ENCODE measurements at places on chromosomes 12 and 14.

DNA sequence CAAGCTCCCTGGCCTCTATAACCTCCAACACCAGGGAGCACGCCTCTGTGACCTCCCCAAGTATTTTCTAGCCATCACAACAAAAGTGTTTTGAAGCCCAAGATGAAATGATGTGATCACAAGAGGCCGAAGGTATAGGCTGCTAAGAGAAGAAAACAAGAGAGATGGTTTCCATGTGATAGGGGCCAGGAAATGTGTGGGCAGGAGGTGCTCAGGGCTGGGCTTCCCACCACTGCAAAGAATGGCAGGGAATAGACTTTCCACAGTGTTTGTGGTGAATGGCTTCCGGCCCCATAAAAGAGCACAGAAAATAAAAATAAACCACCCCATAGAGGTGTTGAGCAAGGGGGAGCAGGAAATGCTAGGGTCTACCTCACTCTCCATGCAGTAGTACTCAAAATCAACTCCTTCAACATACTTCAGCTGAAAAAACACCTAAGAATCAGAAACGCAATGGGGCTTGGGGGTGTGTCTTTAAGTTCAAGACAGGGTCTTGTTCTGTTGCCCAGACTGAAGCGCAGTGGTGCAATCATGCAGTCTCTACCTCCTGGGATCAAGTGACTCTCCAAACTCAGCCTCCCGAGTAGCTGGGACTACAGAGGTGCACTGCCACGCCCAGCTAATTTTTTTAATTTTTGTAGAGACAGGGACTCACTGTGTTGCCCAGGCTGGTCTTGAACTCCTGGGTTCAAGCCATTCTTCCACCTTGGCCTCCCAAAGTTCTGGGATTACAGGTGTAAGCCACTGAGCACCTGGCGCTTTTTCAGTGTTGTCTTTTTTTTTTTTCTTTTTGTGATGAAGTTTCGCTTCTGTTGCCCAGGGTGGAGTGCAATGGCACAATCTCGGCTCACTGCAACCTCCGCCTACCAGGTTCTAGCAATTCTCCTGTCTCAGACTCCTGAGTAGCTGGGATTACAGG lies 27.1 kb downstream of the DAD1 start:
- peak; percentile 66 for DNase-seq

- no peak for DNase-seq
Observed at GRCh38 chr14:42110167-42110566, 503.5 kb downstream of the LRFN5 start.

DNA sequence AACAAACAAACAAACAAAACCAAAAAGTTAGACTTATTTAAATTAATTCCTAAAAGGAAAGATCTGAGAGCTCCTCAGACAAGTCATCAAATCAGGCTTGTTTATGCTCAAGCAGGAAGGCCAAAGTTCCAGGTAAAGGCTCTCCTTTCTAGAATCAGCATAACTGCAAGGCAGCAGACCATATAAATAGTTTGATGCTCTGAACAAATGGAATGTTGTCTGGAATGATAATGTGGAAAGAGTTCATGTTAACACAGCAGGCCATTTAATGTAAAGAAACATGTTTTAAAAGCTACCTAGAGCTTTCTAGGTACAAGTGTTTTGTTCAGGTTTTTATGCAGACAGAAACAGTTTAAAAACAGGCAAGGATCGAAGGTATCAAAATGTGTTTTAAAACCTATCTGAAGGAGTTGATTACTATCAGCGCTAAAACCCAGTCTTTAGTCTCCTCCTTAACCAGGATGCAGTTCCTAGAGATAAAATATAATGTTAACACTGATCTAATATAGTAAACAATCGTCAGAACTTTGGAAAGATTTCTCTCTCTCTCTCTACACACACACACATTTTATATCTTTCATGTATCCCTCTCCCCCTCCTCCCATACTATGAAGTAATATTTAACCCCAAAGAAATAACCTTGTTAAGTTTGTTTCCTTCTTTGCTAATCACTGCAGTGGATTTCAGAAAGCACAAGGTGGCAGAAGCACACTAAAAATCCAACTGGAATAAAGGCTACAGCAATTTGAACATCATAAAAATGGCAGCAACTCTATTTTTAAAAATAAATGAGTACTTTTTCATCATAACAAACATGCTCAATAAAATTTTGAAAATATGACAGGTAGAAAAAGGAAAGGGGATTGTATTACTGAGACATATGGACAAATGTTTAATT lies 135.5 kb downstream of the PAWR start:
- no peak for DNase-seq

- DNase-seq = no peak
Observed at GRCh38 chr12:104435765-104436164, 21.0 kb upstream of the CHST11 start.

DNA sequence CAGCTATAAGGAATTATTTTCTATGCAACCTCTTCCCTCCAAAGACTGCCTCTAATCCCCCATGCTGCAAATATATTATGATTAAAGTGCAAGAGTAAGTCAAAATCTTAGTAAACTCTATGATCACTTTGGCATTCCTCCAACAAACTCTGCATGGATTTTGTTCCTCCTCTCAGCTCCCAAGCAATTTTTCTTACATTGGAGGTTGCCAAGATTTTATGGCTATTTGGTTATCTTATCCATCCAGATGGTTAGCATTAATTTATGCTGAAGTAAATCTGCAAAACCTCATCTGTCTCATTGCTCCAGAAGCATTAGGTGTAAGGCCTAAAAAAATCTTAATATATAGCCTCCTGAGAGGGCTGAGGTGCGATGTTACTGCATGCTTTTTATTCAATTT lies 228.1 kb downstream of the CHST11 start:
- DNase-seq = no peak

GRCh38 chr14:105890474-105891220 lies 364.3 kb downstream of the TMEM121 start:
- DNase-seq = no peak

GRCh38 chr14:54857830-54858269 lies 44.8 kb downstream of the GCH1 start:
- DNase-seq = no peak

DNA sequence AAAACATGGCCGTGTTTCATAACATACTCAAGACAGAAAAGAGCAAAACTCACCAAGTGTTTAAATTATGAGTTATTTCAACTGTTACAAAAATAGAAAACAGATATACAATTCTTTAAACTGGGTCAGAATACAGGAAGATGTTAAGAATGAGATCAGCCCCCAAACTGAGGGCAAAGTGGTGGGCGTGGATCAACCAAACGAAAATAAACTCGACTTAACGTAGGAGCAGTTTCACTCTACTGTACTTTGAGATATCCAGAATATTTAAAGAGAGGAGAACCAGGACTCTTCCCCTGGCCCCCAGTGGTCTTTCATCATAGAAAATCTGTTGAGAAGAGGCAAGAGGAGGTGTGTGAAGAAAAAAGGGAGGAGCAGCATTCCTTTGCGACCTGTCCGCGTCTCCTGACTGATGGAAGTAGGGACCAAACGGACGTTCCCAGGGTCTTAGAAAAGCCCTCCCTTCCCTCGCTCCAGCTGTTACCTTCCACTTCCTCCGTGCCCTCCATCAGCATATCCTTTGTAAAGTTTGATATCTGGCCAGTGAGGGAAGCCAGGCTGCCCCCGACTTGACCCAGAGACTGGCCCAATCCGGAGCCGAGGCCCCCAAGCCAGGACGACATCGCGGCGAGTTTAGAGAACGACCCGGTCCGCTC lies 668 bp downstream of the TRIP11 start:
- DNase-seq = no peak

- no peak for DNase-seq
Observed at GRCh38 chr14:24887623-24888304, 162.2 kb downstream of the STXBP6 start.

DNA sequence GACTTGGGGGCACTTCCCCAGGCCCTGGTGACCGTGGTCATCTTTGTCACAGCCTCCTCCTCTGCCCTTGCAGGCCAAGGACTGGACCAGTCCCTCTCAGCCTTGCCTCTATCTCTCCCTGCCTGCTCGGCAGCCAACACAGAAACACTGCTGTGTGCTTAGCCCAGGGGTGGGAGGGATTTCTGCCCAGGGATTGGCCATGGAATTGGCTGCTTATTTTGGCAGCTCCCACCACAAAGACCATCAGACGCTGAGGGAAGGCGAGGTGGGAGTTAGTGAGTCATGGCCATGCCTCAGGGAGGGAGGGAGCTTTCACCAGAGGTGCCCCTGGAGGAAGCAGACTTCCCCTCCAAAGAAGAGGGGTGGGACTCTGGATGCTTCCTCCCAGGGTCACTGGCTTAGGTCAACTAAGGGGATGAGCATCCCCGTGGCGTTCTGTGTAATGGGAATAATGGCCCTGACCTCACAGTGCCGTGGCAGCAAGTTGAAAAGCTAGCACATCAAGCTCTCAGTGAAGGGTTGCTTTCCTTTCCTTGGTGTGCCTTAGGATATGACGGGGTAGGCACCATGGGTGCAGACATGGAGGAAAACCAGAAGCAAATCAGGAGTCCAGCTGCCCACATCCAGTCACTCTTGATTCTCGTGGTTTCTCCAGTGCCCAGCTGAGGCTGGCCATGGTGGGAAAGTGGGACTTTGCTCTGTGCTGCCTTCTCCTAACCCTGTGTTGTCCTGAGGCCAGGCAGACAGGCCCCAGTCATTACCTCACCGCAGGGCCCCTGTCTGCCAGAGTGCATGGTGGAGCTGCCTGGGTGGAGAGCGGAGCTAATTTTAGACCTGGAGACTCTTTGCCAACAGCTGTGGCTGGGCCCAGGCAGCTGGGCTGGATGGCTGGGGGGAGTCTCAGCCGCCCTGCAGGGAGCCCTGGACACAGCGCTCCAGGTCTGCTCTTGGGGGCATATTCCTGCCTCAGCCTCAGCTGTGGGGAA lies 21.4 kb downstream of the B4GALNT3 start:
- no peak for DNase-seq

DNA sequence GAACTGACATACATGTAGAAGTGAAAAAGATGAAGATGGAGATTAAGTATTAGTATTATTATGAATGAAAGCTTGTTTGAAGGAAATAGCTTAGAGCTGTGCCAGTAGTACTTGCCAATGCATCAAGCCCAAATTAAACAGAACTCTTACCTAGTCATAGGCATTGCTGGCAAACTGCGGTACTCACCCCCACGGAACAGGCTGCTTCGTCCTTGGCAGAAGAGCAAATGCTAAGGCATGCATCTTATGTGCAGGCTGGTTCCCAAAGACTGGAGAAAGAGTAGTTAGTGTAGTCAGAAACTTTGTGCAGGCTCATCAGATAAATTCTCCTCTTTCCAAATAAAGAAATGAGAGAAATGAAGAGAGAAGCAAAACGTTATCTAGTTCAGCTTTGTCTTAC lies 134.8 kb downstream of the CCDC59 start:
- no peak for DNase-seq

DNA sequence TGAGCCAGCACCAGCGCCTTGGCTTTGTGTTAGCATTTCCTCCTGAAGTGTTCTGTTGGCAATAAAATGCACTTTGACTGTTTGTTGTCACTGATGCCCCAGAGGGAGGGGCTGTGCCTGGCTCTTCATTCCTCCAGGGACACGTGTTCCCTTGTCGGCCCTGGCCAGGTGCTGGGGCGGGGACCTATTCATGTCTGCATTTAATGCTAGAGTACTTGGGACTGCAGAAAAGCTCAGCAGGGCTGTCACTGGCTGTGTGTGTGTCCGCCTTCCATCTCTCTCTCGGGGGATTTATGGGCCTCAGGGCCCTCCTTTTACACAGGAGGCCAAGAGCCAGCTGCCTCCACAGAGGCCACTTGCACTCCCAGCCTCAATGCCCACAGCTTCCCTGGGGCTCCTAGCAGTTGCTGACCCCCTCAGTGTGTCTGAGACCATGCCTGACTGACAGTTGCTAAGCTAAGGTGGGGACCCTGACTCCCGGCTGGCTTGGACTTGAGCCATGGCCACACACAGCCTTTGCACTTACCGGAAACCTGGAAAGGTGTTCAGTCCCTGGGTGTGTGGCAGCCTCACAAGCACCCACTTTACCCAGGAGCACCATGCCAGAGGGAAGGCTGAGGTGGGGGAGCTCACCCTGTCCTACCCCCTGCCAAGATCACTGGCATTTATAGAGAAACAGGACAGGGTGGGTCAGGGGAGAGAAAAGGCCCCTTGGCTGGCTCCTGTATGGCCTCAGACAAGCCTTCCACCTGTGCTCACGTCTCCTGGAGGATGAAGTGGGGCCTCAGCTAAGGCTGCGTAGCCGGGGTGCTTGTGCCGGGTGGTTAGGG lies 27.8 kb downstream of the HIP1R start:
- DNase-seq = no peak

DNA sequence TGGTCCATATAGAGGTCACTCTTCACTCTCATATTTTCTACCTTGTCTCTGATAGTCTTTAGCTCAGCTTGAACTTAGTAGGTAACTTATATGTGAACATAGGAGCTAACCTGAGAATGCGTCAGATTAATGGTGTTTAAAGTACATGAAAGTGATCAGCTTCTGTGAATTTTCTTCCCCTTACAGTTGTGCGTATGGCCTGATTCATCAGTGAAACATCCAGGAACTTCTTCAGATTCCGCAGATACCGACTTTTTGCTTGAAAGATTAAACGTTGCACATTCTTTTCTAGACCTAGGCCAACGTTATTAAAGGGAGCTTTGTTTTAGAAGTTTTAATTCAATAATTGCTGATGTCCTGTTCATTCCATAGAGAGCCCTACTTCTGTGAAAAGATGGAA lies 1945.1 kb upstream of the SEL1L start:
- no peak for DNase-seq

DNA sequence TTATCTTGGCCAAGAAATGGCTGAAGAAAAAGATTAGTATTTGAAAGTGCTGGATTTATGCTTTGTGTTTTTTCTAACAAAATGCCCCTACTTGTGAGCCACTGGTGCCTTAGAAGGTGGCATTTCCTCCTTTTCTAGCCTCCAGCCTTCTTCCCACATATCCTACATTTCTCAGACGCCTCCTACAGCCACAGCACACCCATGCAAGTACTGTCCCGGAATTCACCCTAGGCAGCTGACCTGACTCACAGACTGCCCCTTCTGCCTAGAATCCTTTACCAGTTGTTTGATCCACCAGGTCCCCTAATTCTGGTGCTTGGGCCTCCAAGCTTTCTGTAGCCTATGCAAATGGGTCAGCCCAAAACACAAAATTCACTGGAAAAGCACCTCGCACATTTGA lies 166.0 kb downstream of the FOXN3 start:
- DNase-seq = no peak

DNA sequence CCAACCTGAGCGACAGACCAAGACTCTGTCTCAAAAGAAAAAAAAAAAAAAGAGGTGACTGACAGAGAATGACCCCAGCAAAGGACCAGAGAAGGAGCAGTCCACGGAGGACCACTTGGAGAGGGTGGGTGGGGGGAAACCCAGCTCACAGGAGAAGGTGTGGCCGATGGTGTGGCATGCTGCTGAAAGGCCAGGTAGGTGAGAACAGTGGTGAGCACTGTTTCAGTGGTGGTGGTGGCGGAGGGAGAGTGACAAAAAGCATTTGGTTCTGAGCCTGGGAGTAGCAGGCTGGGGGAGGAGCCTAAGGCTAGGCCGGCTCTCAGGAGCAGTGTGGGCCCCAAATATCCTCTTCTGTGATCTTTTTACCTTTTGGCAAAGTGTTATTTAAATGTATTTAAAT lies 63.8 kb downstream of the IRF2BPL start:
- DNase-seq = no peak

Measured in stimulated activated CD4-positive, alpha-beta T cell treated with anti-CD3 and anti-CD28 coated beads, Interleukin-1b, Interleukin-23, amount 100 ng/mL, for 1 hour (primary cell).